ENCODE measurements at places on chromosomes 12 and 14.

- no peak for DNase-seq
Observed at GRCh38 chr14:98941481-98941880, 330.5 kb downstream of the BCL11B start.

DNA sequence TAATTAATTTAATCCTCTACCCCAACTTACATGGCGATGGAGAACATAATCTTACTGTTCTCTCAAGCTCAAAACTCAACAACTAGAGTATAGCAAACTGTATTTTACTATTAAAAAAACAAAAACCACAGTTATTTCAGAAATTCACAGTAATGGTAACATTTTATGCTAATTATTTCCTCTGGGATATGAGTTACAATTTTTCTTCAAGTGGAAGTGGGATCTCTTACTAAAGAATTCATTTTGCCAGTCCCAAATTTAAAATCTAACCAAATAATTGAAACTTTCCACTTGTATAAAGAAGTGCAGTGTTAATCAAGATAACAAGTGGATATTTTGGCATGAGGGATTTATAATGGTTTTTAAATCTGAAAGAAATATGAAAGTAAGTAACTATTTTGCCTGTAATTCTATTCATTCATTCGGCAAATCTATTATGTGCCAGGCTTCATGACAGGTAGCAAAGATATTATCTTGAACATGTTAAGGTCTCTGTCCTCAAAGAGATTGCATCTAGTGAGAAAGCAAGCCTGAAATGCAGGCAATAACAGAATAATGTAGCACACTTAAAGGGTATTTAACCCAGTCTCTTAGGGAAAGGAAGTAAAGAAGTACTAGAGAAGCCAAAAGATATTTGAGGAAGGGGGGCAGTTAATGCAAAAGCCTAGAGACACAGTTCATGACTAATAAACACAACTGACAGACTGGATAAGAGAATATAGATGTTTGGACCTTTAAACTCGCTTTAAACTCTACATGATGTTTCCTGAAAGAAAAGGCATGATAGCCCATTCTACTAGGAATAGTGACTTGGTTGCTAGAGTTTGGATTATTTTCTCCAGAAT, 44.0 kb downstream of the TAOK3 start:
- DNase-seq = no peak

DNA sequence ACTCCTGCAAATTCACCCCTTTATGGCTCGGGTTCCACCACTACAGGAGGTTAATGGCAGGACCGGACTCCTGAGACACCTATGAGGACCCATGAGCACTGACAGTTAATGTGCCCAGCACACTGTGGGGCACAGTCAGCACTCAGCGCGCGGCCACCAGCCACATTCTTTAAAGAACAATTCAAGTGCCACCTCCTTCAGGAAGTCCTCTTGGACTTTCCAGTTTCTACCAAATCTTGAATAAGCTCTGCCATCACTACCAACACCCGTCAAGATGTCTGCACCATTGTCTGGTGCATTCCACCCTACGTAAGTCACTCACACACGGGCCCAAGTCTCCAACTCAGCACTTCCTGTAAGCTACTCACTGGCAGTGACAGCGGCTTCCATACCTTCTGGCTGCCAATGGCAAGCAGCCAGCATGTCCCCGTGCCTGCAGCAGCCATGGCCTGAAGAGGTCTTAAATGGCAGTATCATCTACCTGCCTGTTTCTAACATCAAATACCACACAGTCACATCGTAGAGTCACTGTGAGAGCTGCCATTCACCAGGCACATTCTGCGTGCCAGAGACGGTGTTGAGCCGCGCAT, 48.5 kb downstream of the CDC42BPB start:
- no peak for DNase-seq

- DNase-seq = no peak
Observed at GRCh38 chr12:180445-180844, 33.5 kb downstream of the SLC6A12 start.

DNA sequence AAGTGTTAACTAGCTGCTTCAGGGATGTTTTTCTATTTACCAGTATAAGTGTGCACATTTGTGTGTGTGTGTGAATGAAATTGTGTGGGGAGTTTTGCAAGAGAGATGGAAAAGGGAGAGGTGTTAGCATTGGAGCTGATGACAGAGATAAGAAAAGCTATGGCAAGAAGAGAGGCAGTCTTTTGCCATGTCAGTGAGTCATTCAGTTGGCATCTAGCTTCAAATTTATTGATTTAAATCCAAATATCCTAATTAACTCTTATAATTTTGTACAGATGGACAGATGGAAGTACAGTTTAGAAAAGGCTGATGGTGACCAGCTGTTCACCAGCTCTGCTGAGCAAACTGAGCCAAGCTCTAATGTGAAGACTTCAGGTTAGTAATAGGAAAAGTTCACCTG, 3.3 kb upstream of the BHLHE41 start:
- no peak for DNase-seq

- no peak for DNase-seq
Observed at GRCh38 chr14:64265222-64265621, 28.9 kb downstream of the ESR2 start.

DNA sequence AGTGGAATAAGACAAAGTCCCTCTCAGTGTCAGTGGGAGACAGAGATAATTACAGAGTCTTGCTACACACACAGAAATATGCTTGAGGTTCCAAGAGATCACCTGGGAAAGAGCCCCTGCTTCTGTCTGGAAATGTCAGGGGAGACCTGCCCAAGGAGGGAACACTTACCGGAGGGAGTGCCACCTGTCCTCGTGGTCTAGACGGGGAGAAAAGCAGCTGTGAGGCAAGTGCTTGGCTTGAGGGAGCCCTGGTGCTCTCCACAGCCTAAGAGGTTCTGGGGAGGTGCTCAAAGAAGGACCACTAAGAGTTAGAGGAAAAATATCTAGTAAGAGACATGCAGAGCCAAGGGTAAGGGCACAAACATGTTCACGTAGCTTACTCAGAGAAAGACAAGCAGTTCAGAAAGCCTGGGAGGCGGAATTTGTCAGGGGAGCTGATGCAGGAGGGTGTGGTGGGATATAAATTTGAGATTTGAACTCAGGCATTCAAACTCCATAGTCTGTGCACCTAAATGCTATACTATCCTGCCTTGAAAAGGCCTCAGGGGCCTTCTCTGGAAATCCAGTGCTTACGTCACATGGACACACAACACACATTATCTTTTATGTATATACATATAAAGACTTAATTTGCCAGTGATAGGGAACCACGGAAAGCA, 38.2 kb upstream of the GNPNAT1 start:
- DNase-seq = no peak

DNA sequence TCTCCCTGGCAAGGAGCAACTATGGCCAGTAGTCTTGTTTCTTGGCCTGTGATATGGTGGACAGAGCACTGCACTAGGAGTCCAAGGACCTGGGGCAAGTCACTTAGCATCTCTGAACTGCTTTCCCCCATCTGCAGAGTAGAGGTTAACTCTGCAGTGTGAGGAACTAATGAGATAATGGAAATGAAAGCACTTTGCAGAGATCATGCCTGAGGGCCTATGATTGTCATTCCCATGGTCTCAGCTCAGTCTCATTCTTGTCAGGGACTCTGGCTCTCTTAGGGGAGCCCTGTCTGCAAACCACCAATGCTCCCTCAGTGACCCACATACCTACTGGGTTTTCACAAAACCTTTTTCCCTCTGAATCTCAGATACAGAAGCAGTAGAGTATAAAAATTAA, 6.5 kb upstream of the PNMA1 start:
- peak; percentile 49 for DNase-seq

- no peak for DNase-seq
Observed at GRCh38 chr12:113066813-113067400, 10.4 kb downstream of the DTX1 start.

GRCh38 chr14:56261046-56261445, 142.8 kb downstream of the PELI2 start:
- DNase-seq = no peak

DNA sequence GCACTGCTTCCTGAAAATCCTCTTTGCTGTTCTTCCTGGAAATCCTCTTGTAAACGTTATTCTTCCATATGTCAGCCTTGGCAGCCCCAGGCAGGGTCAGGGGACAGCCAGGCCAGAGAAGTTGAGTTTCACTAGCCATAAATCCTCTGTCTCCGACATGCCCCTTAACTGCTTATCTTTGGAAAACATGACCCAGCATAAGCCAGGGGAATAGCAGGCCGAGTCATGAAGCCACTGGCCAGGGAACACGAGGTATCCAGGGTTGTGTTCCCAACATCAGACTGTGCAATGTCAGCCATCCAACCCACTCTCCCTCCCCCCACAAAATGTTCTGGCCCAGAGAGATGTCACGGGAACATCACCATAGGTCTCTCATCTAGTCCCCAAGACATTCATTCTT, 453.9 kb downstream of the MED13L start:
- peak; percentile 39 for DNase-seq

DNA sequence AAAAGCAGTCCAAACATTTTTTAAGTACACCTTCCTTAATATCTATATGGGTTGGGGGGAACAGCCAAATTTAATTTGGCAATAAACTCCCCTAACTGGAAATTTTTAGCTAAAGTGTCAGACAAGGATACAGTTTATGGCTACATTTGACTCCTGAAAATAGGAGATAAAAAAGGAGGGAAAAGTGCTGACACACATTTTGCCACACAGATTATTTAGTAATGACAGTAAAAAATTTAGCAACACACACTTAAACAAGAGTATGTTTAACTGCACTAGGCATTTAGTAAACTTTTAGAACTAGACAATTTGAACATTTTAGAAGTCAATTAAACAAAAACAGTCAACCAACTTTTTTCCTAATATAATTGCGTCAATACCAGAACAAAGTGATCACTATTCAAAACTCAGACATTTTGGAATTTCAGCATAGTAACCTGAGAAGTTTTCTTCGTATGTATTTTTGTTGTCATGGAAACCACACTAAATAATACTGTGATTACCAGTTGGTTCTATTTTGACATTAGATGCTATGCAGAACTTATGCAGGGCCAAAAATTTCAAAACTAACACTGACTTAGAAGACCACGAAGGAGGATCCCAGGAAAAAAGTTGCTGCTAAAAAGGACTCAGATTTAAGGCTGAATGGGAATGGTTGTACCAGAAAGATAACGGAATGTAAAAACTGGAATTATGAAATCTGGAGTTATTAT, 13.4 kb downstream of the GMFB start:
- no peak for DNase-seq

DNA sequence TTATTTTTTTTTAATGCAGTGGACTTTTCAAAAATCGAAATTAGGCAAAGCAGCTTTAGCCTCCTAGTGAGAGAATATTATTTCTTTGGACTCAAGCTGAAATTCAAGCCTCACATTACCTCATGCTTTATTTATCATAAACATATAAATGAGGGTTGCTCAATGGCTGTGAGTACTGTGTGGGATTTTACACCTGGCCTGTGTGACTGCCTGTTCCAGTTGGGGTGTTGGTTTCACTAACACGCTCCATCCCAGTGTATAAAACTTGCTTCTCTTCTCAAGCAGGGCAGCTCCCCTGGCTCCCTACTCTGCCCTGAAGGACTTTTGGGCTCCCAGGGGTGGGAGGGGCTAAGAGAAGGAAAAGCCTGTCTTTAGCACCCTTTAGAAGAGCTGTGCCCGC, 15.0 kb downstream of the ANKLE2 start:
- DNase-seq = no peak

DNA sequence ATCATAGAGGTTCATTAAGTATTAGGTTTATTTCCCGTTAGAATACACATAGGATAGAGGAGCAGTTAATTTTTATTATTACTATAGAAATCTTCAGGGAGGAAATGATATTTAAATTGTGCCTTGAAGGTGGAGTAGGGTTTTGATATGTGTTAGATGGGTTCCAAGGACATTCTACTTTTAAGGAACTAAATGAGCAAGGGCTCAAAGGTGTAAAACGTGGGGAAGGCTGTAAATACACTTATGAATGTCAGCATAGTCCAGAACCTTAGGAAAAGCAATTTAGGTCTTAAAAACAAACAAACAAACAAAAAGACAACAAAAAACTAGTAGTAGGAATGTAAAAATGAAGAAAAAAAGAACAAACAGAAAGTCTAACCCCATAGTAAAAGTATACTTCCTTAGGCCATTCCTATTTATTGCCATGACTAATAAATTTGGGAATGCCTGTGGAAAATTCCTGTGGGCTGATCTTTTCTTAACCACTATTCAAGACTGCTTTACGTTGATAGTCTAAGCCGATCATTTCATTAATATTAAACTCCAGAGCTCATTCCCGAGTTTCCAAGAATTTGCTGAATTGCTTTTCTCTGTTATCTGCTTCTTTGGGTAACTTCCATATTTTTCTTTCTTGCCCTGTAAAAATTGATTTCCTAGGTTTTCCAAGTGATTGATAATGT, 180.3 kb downstream of the RAD51B start:
- DNase-seq = no peak

DNA sequence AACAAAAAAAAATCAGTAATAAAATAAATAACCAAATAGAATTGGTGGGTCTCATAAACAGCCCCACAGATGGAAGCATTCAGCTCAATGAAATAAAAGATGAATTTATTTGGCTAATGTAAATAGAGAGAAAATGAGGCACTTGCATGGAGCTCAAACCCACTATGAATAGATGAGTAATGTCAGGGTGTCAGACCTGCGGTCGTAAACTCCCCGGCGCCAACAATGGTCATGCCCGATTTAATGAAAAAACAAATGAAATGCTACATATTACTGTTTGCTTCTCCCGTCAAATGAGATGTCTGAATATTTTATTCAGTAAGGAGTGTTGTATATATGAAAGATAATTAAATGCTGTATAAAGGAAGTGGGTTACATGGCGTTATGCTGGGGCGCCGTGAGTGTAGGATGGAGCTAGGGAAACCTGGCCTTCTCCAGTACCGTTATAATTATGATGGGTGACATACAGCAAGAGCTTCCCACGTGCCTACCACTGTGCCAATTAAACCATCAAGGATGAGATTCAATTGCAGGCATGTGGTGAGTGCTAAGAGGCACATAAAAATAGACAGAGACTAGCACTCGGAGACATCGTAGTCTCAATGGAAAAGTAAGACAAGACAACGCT, 648.1 kb downstream of the BCL11B start:
- no peak for DNase-seq

GRCh38 chr14:103259801-103260628, 74.0 kb upstream of the EIF5 start:
- DNase-seq = no peak

- DNase-seq = no peak
Observed at GRCh38 chr12:32569259-32569658, 109.8 kb upstream of the DNM1L start.

GRCh38 chr12:32499048-32499447, 99.7 kb downstream of the FGD4 start:
- DNase-seq = no peak

DNA sequence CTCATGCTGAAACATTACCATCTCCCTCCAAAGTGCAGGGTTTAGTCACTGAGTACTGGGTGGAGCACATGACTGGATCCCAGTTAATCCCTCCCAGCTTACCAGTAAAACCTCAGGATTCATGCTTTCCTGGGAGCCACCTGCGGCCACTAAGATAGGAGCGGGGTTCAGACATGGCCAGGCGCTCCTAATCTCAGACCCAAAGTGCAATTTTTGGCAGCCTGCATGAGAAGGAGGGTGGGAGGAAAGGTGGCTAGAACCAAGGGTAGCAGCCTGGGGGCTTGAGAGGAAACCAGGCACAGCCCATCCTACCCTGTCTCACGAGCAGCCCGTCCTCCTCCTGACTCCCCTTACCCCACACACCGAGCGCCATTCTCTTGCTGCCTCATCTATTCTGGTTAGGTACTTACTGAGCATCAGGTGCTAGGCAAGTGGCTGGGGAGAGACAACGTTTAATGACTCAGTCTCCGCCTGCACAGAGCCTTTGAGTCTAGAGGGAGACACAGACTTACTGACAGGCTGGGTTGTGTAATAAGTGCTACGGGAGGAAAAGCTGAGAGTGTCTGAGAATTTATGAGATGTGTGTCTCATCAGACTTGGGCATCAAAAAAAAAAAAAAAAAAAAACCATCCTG, 9.9 kb downstream of the GPRC5A start:
- peak; percentile 39 for DNase-seq

All from ELF-1 (cell line).